ENCODE measurements at places on chromosomes 5 and 9. TPM values are rescaled to one million over a fixed set of nuclear protein-coding genes. Genes with fewer than 3 reads are reported as not detected.

DNA sequence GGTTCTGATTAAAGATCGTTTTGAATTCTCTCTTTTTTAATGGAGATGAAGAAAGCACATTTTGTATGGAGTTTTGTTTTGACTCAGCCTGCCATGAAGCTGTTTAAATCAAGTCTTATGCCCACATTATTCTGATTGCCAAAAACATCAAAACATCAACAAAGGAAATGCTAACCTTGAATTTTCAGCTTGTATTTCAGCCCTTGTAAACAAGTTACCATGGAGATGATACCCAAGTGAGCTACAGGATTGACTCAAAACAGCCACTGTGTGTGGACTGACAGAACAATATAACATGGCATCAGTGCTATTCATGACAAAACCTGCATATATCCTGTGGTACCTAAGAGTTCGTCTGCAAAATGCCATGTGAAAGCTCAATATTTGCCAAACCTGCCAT lies 1581.0 kb downstream of the MAT2B start:
- no peak for DNase-seq

DNA sequence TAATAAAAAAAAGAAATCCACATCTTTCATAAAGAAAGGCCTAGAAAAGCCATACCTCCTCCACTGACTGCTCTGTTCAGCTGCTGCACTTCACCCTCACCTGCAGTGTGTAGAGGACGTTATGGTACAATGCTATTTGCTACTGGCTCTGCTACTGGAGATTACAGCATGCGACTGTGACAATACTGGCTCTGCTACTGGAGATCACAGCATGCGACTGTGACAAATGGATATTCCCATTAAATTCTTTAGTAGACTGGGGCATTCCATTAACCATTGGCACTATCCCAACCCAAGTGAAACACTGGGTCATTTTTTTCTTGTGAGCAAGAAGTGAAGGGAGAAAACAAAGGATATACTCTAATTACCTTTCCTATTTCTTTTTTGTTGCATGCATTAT lies 1063.5 kb upstream of the DMAC1 start:
- DNase-seq = no peak

DNA sequence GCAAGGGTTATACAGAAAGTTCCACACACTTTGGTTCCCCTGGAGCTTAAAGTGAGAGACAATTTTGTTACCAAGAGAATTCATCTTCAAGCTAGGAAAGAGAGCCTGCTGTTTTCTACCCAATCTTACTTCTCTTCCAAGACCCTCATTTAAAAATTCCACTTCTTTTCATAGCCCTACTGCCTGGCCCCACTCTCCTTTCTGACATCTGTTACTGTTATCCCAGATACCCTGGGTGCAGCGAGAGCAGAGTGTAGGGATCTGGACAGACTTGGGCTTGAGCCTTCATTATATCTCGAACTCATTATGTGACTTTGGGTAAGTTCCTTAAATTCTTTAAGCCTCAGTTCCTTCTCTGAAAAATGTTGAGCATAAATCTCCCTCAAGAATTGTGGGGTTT lies 263.1 kb downstream of the ASTN2 start:
- no peak for DNase-seq

- no peak for DNase-seq
Observed at GRCh38 chr9:70091572-70091971, 47.9 kb downstream of the MAMDC2 start.

- DNase-seq = no peak
Observed at GRCh38 chr9:120389300-120389699, 190.7 kb downstream of the CDK5RAP2 start.

GRCh38 chr5:180868960-180869359 lies 7.9 kb upstream of the ZFP62 start:
- DNase-seq = peak; percentile 75

GRCh38 chr9:98149422-98149821 lies 30.4 kb upstream of the TRIM14 start:
- DNase-seq = no peak

DNA sequence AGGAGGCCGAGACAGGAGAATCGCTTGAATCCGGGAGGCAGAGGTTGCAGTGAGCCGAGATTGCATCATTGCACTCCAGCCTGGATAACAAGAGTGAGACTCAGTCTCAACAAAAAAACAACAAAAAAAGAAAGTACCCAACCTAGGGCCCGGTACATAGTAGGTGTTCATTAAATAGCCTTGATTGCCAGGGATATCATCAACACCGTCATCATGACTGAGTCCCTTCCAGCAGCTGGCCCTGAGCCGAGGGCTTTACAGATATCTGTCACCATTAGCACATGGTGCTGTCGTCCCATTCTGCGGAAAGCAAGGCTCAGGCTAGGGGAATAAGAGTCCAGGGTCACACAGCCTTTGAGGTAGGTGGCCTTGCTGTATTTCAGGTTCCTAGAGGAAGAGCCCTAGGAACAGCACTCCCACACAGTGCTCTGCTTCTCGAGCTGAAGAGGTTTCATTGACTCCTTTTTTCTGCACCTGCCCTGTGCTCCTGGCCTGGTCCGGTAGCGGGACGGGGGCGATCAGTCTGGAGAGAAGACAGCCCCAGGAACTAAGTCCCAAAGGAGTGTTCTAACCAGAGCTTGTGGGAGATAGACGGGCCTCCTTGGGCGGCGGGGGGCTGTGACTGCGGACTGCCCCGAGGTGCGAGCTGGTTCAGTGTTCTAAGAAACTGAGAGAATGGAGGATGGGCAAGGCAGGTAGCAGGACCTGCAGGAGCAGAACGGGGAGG lies 48.2 kb downstream of the CXXC5 start:
- no peak for DNase-seq

DNA sequence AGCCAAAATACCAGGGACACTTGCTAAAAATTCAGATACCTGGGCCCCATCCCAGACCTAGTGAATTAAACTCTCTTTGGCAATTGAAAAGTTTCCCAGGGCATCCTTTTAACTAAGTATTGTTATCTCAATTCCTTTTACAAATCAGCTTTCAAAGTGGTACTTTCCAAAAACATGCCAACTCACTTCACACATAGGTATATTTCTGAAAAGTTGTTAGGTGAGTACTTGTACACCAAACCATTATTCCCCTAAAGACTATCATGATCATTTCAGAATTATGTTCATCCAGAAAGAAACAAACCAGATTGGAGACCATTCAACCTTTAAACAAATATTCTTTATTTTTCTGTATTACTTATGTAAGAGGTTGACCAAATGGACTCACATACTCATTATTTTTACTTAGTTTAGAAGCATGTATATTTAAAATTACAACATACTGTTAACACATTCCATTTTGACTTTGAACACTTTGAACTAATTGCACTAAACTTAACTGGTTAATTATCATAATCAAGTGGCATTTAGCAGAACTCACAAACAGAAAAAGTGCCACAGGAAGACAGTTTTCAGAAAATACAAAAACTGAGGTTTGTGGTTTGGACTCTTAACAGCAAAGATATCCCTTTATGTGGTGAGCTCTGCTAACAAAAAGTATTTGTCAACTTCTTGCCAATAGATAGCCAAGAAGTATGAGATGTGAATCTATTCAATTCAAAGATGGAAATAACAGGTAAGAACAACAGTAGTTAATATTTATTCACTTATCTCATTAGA lies 40.7 kb downstream of the KIAA0825 start:
- DNase-seq = no peak

GRCh38 chr5:51389288-51389576 lies 6.0 kb downstream of the ISL1 start:
- no peak for DNase-seq

DNA sequence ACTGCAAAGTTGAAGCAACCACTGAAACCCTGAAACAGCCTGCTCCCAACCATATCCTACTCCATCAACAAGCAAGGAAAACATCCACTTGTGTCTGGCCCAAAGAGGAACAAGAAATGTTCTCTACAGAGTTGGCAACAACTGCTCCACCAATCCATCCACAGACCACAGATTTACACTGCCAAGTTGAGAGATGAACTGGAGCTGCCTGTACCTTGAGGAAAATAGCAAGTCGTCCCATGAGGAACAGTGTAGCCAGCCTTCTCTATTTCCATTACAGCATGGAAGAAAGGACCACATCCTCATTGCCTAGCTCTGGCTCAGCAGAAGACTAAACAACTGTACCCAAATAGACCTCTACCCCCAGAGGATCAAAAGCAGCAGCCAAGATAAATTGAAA lies 60.4 kb downstream of the DEPDC1B start:
- DNase-seq = no peak

- DNase-seq = peak; percentile 45
Observed at GRCh38 chr5:61625681-61626621, 293.9 kb downstream of the ZSWIM6 start.

- DNase-seq = no peak
Observed at GRCh38 chr5:73333944-73334703, 114.5 kb downstream of the FOXD1 start.

The PCDHGB3 gene
- 0.41 TPM for total RNA-seq

The ESM1 gene
- 0.21 TPM for total RNA-seq

The SYNPO gene
- total RNA-seq = 0.05 TPM
